ENCODE measurements at places on chromosomes 2 and 18.
A peak's percentile ranks its signal among the peaks of the same experiment; 100 is the strongest.

DNA sequence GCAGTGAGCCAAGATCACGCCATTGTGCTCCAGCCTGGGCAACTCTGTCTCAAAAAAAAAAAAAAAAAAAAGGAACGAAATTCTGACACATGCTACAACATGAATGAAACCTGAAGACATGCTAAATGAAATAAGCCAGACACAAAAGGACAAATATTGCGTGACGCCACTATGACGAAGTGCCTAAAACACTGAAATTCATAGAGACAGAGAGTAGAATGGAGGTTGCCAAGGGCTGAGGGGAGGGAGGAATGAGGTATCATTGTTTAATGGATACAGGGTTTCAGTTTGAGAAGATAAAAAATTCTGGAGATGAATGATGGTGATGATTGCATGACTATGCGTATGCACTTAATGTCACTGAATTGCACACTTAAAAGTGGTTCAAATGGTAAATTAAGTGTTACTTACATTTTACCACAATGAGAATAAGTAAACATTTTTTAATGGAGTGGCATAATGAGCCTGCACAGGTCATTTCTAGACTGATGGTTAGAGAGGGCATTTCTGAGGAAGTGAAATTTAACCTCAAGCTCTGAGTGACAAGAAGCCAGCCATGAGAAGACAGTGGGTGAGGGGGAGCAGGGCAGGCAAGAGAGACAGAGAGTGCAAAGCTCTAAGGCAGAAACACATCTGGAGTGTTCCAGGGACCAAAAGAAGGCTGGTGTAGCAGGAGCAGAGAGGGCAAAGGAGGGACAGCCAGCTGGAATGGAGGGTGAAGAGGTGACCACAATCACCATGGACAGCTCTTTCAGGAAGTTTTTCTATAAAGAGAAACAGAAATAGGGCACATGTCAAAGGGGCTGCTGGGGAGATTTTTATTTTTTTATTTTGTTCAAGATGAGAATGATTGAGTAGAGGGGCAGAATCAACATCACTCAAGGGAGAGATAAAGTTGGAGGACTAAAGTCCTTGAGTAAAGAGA, 20.6 kb upstream of the EXOC6B start:
- no peak for DNase-seq

- DNase-seq = no peak
These were observed 25.1 kb downstream of the MAL start for GRCh38 chr2:95050385-95051300.

GRCh38 chr18:57329856-57330255, 22.5 kb upstream of the ST8SIA3 start:
- DNase-seq = no peak

DNA sequence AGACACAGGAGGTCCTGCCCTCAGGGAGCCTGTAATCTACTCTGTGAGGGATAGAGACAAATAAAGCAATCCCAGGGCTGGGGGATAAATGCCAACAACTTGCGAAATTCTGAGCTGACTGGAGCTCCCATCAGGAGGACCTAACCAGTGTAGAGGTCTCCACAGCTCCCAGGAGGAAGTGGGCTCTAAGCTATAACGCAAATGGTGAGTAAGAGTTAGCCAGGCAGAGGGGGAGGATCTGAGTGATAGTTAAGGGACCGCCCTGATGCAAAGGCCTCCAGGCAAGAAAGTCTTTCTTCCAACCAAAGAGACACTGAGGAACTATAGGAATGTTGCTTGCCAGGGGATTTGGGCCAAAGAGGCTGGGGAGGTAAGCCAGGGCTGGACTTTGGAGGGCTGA, 16.0 kb upstream of the ZNF532 start:
- no peak for DNase-seq

- no peak for DNase-seq
These were observed 106.1 kb upstream of the EML6 start for GRCh38 chr2:54617409-54617808.

- peak; percentile 38 for DNase-seq
These were observed at the start of gene FLACC1 for GRCh38 chr2:201357221-201357620. Gene FLACC1 (minus strand): TSS chr2:201357345. CDS start chr2:201351404, 5,941 bp downstream.

DNA sequence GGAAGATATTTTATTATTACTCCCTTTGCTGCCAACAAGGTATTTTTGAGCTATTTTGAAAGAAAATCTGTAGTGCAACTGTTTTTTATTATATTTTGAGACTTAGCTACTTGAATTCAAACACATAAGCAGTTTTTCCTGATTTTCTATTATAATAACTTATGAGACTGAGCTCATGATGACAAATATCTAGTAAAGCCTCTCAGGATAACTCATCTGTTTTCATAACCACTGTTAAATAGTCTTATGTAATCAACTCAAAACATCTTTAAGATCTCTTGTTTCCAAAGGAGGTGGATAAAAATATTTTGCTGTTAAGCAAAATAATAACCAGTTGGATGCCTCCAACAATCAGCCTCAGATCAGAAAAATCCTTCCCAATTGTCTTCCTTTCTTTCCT, 21.9 kb upstream of the PPP1CB start:
- DNase-seq = no peak

All from WTC11 (cell line).